ENCODE measurements at places on chromosomes 16 and 17.

- DNase-seq = no peak
Measured at GRCh38 chr17:78538033-78538776, 39.0 kb downstream of the DNAH17 start.

DNA sequence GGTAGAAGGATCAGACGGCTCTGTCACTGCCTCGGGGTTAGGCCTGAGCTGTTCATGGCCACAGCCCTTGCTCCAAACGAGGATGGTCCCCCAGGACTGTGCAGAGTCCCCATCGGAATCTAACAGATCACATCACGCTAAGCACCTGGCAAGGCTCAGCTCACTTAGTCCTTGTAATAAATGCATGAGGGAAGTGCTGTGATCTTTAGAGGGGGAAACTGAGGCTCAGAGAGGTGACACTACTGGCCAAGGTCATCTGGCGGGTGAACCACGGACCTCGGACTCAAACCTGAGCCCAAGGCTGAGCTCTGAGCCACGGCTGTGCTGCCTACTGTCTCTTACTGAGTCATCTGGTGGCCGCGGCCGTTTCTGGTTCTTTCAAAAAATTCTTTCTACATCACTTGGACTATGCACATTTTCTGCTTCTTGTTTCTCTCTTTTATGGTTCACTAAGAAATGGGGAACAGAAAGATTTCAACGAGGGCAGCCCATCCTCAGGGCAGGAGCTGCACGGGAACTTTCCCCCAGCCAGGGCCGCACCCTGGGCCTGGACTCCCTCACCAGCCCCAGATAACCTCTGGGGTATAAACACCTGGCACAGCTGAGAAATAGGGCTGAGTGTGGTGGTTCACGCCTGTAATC, 55.6 kb downstream of the COTL1 start:
- DNase-seq = peak; percentile 88

DNA sequence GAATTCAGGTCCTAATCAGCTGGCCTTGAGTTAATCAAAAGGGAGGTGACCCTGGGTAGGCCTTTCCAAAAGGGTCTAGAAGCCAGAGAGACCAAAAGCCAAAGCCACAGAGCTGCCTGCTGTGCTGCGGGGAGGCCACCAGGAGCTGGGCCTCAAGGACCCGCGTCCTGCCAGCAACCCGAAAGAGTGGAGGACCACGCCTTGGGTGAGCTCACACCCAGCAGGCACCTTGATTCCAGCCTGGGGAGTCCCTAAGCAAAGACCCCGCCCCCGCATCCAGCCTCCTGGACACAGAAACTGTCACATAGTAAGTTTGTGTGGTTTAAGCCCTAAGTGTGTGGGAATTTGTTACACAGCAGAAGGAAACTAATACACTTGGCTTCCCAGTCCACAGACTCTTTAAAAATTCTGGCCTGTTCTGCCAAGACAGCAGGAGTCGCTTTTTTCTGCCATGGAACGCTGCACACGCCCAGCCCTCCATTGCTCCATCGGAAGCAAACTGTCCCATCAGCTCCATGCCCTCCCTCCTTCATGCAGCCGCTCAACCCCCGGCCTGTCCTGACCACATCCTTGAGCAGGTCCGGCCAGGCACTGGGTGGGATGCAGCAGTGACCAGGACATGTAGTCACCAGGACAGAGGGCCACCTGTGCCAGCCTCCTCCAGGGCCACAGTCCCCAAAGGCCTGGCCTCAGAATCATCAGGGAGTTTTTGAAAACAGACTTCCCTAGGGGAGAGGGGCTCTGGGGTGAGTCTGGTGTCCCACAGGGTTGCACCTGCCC, 20.9 kb upstream of the RASD1 start:
- no peak for DNase-seq

- no peak for DNase-seq
Measured at GRCh38 chr17:15091825-15092224, 173.3 kb downstream of the PMP22 start.

GRCh38 chr16:72023962-72024361, 15.4 kb downstream of the DHODH start:
- no peak for DNase-seq

DNA sequence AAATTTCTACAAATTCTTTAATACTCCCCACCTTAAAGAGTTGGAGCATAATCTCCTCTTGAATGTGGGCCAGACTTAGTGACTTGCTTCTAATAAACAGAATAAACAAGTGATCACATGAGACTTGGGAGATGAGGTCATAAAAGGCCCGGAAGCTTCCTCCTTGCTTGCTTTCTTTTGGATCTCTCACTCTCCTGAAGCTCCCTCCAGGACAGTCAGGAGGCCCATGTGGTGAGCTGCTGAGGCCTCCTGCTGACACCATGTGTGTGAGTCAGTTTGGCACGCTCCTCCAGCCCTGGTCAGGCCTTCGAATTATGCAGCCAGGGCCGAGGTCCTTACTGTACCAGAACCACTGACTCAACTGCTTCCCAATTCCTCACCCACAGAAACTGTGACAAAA, 53.2 kb downstream of the NDEL1 start:
- DNase-seq = peak; percentile 62

DNA sequence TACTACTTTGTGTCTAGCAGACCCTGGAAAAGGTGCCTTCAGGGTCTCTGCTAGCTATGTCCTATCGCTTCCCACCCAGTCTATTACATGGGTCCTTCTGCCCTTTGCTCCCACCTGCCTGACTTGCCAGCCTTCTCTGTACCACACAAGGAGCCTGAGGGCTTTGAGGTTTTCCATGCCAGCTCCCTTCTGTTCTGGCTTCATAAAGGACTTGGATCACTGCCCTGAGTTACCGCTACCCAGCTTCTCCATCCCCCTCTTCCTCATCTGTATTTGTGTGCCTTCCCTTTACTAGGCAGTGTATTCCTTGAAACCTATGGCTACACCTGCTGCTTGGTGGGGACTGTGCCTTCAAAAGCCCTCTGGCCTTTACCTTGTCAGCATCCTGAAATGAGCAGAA, 19.6 kb upstream of the LLGL1 start:
- no peak for DNase-seq

- DNase-seq = peak; percentile 51
Measured at GRCh38 chr17:77297693-77298666, 157.2 kb downstream of the SEC14L1 start.

GRCh38 chr16:13426269-13426668, 493.7 kb upstream of the ERCC4 start:
- peak; percentile 2 for DNase-seq

DNA sequence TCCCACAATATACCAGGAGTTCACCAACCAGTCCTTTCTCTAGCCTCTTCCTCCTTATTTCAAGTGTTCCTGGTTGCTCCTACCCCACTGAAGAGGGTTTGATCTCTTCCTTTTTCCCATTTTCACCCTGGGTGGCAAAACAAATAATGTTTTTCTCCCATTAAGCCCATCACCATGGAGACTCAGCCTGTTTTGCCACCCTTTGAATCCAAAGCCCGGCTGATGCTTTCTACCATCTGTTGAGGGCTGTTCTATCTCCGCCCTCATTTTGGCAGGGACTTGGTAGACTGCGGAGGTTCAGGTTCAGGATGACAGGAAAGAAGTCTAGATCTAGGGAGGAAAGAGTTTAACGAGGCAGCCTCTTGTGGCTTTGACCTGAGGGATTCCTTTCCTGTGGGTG, 2.6 kb downstream of the DNAH2 start:
- no peak for DNase-seq

- peak; percentile 26 for DNase-seq
Measured at GRCh38 chr16:81224824-81225223, 13.7 kb upstream of the BCO1 start.

- DNase-seq = no peak
Measured at GRCh38 chr16:3127745-3128144, 7.1 kb upstream of the ZNF213 start.

DNA sequence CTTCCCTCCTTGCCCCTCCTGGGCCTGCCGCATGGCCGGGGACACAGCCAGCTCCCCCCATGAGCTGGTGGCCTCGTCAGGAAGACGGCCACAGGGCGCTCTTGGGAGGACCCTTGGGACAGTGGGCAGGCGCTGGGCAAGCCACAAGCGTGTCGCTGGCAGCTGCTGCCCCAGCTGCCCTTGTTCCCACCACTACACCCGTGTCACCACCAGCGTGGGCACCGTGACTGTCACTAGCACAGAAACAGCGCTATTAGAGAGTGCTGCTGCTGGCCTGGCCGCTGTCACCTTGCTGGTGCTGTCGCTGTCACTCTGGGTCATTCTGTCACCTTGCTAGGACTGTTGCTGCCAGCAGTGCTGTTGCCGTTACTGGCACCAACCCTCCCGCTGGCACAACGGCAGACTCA, 47.2 kb downstream of the ZFPM1 start:
- no peak for DNase-seq

DNA sequence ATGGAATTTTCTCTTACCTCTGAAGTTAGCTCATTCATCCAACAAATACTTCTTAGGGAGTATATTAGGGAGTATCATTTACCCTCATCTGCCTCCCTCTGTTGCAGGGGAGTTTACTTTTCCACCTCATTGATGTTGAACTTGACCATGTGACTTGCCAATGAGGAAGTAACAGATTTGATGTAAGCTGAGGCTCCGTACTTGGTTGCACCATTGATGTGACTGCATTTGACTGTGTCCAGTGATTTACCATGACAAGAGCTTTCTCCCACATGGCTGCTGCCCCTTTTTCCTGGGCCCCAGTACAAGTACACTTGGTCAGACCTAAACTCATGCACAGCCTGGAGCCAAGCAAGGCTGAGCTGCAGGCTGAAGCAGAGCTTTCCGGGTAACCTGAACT, 81.6 kb upstream of the HS3ST2 start:
- DNase-seq = peak; percentile 2

DNA sequence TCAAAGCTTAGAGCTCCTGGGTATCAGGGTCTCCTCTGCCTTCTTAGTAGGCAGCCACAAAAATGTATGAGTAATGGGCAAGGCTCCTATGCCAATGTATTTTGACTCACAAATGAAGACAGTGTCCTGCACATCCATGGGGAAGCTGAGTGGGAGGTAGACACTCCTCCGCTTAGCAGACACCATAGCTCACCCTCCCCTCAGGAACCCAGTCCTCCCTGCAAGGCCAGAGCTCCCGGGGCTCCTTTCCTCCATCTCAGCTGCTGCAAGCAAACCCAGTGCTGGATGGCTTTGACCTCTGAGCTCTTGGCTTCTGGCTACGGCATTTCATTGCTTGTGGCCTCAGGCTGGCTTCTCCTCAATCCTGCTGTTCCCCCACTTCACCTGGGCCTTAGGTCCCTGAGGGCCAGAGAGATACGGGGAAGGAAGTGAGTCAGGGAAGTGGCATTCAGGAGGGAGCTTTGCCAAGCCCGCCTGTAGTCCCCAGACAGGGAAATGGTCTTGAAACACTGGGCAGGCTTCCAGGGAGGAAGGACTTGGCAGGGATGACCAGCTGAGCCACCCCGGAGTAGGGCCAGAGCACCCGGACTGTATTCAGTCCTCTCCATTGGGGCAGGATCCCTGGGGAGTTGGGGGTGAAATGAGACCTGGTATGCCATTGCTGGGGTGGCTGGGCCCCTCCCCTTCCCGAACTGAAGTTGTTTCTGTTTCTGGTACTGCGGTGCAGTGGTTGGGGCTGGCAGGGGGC, 4.5 kb downstream of the ABCC3 start:
- DNase-seq = peak; percentile 79

GRCh38 chr16:54244061-54244886, 42.3 kb downstream of the IRX3 start:
- DNase-seq = no peak

- no peak for DNase-seq
Measured at GRCh38 chr17:1980665-1981250, 44.4 kb downstream of the RTN4RL1 start.

GRCh38 chr16:4386451-4386805, 14.8 kb downstream of the VASN start:
- no peak for DNase-seq

GRCh38 chr17:27849474-27850185, 43.5 kb downstream of the LYRM9 start:
- no peak for DNase-seq

DNA sequence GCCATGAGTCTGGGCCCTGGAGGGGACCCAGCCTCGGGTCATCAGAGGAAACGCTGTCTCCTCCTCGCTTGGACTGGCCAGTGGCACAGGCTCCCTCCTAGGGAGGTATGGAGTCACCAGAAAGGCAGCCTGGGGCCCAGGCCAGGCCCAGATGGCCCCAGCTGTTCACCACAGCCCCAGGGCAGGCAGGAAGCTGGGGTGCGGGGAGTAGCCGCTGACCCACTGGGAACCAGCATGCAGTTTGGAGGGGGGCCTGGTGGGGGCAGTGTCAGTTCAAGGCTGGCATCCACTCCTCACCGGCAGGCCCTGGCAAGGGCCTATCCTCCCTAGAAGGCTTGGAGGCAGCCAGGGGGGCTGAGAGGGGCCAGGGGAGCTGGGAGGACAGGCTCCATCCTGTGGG, 48.8 kb downstream of the SDK2 start:
- DNase-seq = peak; percentile 31

DNA sequence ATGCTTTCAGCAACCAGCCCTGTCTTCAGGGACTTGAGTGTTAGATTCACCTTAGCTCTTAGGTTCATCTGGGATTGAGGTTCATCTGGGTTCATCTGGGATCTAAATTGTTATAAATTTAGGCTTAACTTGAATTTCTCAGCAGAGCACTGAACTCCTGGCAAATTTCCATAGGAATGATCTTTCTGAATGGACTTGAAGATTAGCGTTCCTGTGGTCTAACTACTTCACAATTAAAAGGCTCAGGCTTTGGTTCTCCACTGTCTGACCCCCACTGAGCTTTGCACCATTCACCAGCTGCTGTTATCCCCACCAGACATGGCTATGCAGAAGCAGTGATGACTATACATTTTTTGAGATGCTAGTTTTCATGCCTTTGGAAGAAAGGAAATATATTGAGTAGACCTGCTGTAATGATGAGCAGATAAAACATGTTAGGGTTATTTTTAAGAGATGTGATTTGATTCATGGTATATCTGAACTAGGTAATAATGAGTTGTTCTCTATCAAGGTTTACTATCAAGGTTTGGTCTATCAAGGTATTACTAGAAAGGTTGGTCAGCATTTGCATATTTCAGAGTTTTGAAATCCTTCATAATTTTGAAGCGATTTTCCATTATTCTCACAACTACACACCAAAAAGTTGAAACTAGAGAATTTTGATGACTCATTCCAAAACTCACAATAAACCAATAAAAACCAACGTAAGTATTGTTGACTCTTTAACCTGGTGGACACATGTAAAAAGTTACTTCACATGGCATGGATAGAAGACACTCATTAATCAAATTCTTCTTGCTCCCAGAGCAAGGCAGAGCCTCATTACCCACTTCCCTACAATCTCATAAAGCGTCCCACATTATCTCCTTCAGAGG, 71.7 kb downstream of the SNX11 start:
- DNase-seq = no peak

- no peak for DNase-seq
Measured at GRCh38 chr16:61763013-61763412, 273.2 kb downstream of the CDH8 start.

DNA sequence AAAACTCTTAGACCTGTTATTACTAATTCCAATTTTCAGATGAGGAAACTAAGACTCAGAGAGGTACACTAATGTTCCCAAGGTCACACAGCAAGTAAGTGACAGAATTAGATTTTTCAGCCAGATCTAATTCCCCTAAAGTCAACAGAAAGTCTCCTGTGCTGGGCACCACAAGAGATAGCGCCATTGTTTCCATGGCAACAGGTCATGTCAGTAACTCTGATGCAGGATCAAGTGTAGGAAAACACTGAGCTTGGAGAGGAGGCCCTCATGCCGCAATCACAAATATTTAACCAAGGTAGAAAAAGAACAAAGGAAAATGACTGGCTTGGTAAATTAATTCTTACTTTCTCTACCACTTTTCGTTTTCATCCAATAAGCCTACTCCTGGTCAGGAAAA, 166.0 kb upstream of the CDH13 start:
- no peak for DNase-seq

GRCh38 chr16:86100205-86101136, 201.5 kb downstream of the IRF8 start:
- no peak for DNase-seq

- no peak for DNase-seq
Measured at GRCh38 chr16:69839240-69839688, 77.1 kb downstream of the WWP2 start.
